ENCODE measurements at places on chromosomes 16 and 17.

GRCh38 chr16:9900576-9900975 is 281.7 kb downstream of the GRIN2A start:
- DNase-seq = no peak

DNA sequence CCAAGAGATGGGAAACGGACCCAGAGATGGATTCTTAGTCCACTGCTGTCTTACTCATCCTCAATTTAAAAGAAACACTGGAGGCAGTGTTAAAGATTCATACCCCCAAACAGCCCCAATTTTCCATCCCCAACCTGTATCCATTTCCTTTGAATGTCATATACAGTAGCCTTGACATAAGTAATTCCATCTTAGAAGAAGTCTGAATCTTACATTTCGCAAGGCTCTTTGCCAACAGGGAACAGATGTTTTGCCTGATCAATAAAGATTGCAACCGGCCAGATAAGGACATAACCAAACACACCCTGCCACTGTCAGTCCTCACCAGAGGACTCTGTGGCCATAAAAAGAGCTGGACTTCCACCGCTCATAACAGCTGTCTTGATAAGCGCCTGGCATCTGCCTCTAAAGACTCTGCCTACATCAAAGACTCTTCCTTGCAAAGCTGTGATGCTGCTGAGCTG is 59.0 kb upstream of the MED9 start:
- DNase-seq = no peak

GRCh38 chr17:79833744-79834564 is 5.3 kb downstream of the CBX4 start:
- DNase-seq = no peak

- DNase-seq = no peak
Observed at GRCh38 chr16:14420721-14421488, 209.2 kb downstream of the PARN start.

- DNase-seq = no peak
Observed at GRCh38 chr16:86534779-86535615, 20.0 kb downstream of the MTHFSD start.

- DNase-seq = no peak
Observed at GRCh38 chr17:78613416-78613815, 36.2 kb upstream of the DNAH17 start.

- no peak for DNase-seq
Observed at GRCh38 chr17:19770985-19771735, 23.1 kb upstream of the ALDH3A1 start.
